ENCODE measurements at places on chromosomes 2 and 18. TPM values are rescaled to one million over a fixed set of nuclear protein-coding genes. Genes with fewer than 3 reads are reported as not detected.

- DNase-seq, result no peak
- no peaks in the 10 kb centered on the region for H3K4me1 ChIP-seq
- no peak overlapping the region for H3K27ac ChIP-seq
- no peaks in the 10 kb centered on the region for H3K36me3 ChIP-seq
- H3K27me3 ChIP-seq, result no peaks in the 10 kb centered on the region
These were observed 39.0 kb downstream of the GLI2 start for GRCh38 chr2:120774557-120775160.

DNA sequence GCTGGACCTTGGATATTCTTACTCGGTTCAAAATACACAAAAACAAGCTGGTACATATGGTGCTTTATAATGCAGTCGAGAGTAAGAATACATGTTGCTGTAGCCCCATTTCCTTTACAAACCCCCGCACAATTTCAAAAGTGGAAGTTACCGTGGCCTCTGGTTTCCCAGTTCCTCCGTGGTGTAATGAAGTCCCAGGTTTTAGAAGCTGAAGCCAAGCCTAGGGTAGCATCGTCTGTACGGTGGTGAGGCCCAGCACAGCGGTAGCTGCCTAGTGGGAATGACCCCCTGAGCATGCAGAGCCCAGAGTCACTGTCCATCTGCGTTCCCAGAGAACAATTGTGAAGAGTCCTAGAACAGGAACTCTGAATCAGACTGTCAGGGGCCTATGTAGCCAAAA lies 171.8 kb downstream of the ASXL3 start:
- no peak for DNase-seq
- no peak overlapping the region for H3K4me3 ChIP-seq
- no peaks in the 10 kb centered on the region for H3K36me3 ChIP-seq
- H3K4me1 ChIP-seq, result no peaks in the 10 kb centered on the region

GRCh38 chr2:7405861-7406715 lies 488.9 kb downstream of the RNF144A start:
- H3K4me3 ChIP-seq, result no peak overlapping the region
- DNase-seq, result no peak
- H3K27me3 ChIP-seq, result peaks cover 50% of the 10 kb centered on the region

The GPC1 gene
- 21.9 TPM for total RNA-seq

The SNORC gene
- 1.9 TPM for total RNA-seq

The FER1L5 gene
- total RNA-seq, result not detected

The SIX2 gene
- not detected for total RNA-seq

The CD8B2 gene
- total RNA-seq, result not detected
